ENCODE measurements at places on chromosomes 4 and X. TPM values are rescaled to one million over a fixed set of nuclear protein-coding genes. Genes with fewer than 3 reads are reported as not detected.

The GNRHR gene
- polyA plus RNA-seq: 0.40 TPM

The PARM1 gene
- polyA plus RNA-seq: 60.8 TPM

The ETNPPL gene
- polyA plus RNA-seq: 0.24 TPM

The P2RY10 gene
- polyA plus RNA-seq: not detected

- DNase-seq: no peak
Measured at GRCh38 chr4:149676076-149676475, 139.6 kb downstream of the IQCM start.

DNA sequence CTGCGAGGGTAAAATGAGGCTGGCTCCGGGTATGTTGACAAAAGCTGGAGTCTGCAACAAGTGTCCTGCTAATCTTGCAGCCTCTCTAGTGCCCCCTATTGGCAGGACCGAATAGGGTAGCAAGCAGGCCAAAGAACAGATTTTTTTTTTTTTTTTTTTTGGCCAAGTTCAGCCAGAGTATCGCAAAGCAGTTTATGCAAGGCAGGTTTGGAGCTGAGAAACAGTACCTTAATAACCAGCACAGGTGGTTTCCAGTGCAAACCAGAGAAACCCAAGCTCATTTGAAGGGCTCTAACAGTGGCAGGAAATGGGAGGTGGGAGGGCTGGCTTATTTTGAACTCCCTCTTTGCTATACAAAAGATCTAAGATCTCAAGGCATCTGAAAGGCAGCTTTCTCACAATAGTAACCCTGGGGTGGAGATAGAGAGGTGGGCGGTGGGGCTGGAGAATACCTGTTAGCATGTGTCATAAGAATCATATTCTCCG, 38.2 kb upstream of the OCIAD2 start:
- no peak for DNase-seq

DNA sequence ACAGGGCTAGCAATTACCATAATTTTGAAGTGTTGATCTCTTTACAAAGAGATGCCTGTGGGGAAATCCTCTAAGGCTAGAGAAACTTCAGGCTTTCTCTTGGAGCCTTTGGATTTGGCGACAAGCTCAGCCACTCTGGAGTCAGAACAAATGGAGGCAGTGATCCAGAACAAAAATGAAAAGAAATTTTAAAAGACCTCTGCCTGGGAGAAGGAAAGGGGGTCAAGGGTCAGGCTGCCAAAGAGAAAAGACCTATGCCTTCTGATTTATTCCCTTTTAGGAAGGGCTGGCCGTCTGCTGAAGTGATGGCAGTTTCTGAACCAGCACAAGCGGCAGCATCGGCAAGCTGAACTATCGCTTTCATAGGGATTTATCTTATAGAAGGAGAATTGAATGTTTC, 140.8 kb upstream of the SFRP2 start:
- no peak for DNase-seq

DNA sequence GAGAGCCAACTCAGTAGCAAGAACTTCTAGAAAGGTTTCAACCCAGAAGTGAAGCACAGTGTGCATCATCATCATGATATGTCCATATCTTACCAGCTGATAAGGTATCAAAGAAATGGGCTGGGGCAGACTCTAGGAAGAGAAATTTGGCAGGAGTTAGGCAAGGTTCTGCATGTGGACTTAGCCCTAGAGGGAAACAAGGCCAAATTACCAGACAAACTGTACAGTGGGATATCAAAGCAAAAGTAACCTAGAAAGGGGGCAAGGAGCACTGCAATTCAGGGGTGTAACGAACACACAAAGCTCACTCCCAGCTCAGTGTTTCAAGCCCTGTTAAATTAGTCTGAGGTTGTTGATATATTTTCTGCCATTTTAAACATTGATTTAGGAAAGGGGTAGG, 407.4 kb downstream of the SMARCA1 start:
- DNase-seq: no peak

DNA sequence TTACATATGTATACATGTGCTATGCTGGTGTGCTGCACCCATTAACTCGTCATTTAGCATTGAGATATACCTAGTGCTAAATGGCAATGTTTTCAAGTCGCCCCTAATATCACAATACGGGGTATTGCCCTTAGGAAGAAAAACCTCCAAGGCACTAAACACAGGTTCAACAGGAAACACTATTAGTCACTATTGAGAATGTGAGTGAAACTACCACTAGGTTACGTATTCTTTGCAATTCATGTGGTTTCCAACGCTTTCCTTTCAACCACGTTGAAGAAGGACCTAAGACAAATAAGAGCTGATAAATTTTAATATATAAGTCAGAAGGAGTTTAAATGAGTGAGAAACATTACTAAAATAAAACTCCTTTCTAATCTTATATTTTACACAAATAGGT, 134.7 kb upstream of the SPANXN4 start:
- no peak for DNase-seq

DNA sequence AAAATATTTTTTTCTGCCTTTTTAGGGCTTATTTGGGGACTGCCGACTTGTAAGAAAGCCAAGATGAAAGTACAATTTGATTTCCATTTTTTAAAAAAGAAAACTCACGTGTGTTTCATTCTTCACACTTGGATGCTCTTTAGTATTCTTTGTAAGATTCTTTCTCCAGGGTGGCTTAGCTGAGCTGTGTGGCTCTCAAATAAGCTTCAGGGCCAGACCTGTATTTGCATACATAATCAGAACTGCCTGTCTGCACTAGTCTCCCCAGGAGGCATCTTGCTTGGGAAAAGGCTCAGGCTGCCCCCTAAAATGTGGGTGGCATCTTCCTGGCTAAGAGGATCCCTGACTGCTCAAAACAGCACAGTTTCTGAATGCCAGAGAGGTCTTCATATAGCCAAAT, 498.4 kb downstream of the MID1IP1 start:
- DNase-seq: no peak

Data from right renal pelvis (tissue), 4 donors.